G401 (cell line): ENCODE measurements at places on chromosomes 11 and 22. TPM values are rescaled to one million over a fixed set of nuclear protein-coding genes. Genes with fewer than 3 reads are reported as not detected.

The BARX2 gene
- total RNA-seq = not detected in 2 replicates

The MAPK8IP2 gene
- total RNA-seq = 28.3 and 39.8 TPM in 2 replicates

The RBMXL2 gene
- not detected in 2 replicates for total RNA-seq

The GRM5 gene
- total RNA-seq = not detected in 2 replicates

The SLC22A24 gene
- total RNA-seq = not detected in 2 replicates

The KRTAP5-7 gene
- not detected in 2 replicates for total RNA-seq

The IFITM5 gene
- total RNA-seq = not detected in 2 replicates

The IMMP1L gene
- 74.3 and 96.1 TPM in 2 replicates for total RNA-seq

The OR51V1 gene
- total RNA-seq = not detected in 2 replicates

The CFAP300 gene
- total RNA-seq = not detected in 2 replicates

The MMP13 gene
- not detected in 2 replicates for total RNA-seq

The RIBC2 gene
- total RNA-seq = 0.49 and 6.6 TPM in 2 replicates

The MB gene
- total RNA-seq = not detected in 2 replicates

The KRTAP5-4 gene
- total RNA-seq = not detected in 2 replicates

The OR5T1 gene
- total RNA-seq = not detected in 2 replicates

The OR5B21 gene
- not detected in 2 replicates for total RNA-seq

The SMC1B gene
- total RNA-seq = not detected in 2 replicates

The LARGE2 gene
- total RNA-seq = not detected in 2 replicates

The NTM gene
- total RNA-seq = 11.4 and 11.5 TPM in 2 replicates

The CYTH4 gene
- total RNA-seq = not detected in 2 replicates

The PRRG4 gene
- total RNA-seq = under 0.01 and 0.51 TPM in 2 replicates

The UBQLNL gene
- total RNA-seq = not detected in 2 replicates

The YPEL1 gene
- 0.14 and 0.62 TPM in 2 replicates for total RNA-seq
